Heart left ventricle (tissue), 16 donors: ENCODE measurements at places on chromosomes 6 and 20. TPM values are rescaled to one million over a fixed set of nuclear protein-coding genes. Genes with fewer than 3 reads are reported as not detected.

GRCh38 chr6:168192195-168192900, 113.3 kb upstream of the FRMD1 start:
- no peaks in the 10 kb centered on the region for H3K36me3 ChIP-seq
- DNase-seq: peak; percentile 19
- H3K4me1 ChIP-seq: no peaks in the 10 kb centered on the region
- H3K27ac ChIP-seq: no peak overlapping the region

DNA sequence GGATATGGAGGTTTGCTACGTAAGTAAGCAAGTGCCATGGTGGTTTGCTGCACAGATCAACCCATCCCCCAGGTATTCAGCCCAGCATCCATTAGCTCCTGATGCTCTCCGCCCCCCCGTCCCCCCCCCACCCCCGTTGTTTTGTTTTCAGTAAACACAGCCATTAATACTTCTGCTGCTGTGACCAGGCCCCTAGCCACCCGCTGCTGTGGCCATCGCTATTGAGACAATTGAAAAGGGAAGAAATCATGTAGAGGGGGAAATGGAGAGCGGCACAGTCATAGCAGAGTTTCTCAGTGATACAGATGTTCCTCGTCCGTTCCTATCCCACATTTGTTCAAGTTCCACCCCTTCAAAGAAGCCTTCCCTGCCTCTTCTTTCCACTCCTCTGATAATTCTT, 24.9 kb downstream of the SLC35D3 start:
- no peaks in the 10 kb centered on the region for H3K36me3 ChIP-seq
- no peak for DNase-seq
- H3K4me1 ChIP-seq: no peaks in the 10 kb centered on the region
- no peaks in the 10 kb centered on the region for H3K27me3 ChIP-seq
- H3K4me3 ChIP-seq: no peak overlapping the region

- H3K36me3 ChIP-seq: no peaks in the 10 kb centered on the region
- H3K27ac ChIP-seq: no peak overlapping the region
- H3K27me3 ChIP-seq: no peaks in the 10 kb centered on the region
These were observed 108.4 kb upstream of the MAP3K7 start for GRCh38 chr6:90695316-90695715.

DNA sequence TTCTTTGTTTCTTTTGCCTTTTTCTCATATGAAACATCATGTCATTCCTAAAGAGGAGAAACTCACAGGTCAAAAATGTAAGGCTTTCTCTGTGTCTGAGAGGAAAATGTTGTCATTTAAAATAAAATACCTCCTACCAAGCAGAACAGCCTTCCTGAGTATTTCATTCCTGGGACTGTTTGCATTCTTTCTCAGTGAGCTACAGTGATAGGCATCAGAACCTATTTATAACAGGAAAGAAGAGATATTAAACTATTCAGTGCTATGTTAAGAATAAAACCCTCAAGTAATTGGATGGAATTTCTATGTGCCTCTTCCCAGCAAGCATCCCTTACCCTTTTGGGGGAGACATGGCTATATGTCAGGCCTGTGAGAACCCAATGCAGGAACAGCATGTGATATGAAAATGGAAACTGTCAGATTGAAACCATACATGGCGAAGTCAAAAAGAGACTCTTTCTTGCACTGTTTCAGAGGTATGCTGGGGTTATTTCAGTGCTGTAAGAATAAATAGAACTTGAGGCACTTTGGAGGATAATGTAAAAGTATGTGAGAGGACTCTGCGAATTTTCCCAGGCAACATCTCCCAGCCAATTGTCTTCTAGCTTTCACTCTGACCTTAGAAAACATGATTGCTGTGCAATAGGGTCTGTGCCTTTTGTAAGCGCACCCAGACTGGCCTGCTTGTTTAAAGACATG, 133.8 kb upstream of the CCN2 start:
- H3K27me3 ChIP-seq: no peaks in the 10 kb centered on the region
- H3K4me3 ChIP-seq: no peak overlapping the region
- DNase-seq: no peak
- H3K4me1 ChIP-seq: peaks cover 9% of the 10 kb centered on the region

The CLVS2 gene
- total RNA-seq: not detected

DNA sequence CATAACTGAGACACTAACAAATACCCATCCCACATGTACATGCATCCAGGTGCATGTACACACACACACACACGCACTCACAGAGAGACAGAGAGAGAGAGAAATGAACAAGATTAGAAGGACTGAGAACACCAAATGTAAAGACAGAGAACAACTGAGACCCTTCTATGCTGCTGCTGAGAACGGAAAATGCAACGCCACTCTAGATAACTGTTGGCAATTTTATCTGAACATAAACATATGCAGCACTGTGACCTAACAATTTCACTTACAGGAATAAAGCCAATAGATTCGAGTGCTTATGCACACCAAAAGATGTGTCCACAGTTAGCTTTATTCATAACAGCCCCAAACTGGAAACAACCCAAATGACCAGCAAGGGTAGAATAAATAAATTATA, 103.8 kb upstream of the LY86 start:
- no peak for DNase-seq
- no peak overlapping the region for H3K4me3 ChIP-seq
- no peaks in the 10 kb centered on the region for H3K4me1 ChIP-seq
- H3K27ac ChIP-seq: no peak overlapping the region

The MOG gene
- total RNA-seq: 0.50 TPM

GRCh38 chr6:157571269-157571668, 190.3 kb downstream of the ZDHHC14 start:
- H3K27ac ChIP-seq: no peak overlapping the region
- no peaks in the 10 kb centered on the region for H3K4me1 ChIP-seq
- H3K36me3 ChIP-seq: no peaks in the 10 kb centered on the region
- DNase-seq: no peak

The CEP85L gene
- 7.3 TPM for total RNA-seq
